ENCODE measurements at places on chromosomes 2 and 18.
A peak's percentile ranks its signal among the peaks of the same experiment; 100 is the strongest.

GRCh38 chr18:8639762-8640161 is 30.5 kb downstream of the RAB12 start:
- DNase-seq: no peak

GRCh38 chr18:13261661-13262357 is 43.2 kb downstream of the LDLRAD4 start:
- no peak for DNase-seq

- no peak for DNase-seq
Observed at GRCh38 chr2:215654148-215654819, 218.4 kb upstream of the FN1 start.

GRCh38 chr2:203799908-203800307 is 67.7 kb upstream of the CTLA4 start:
- no peak for DNase-seq

- no peak for DNase-seq
Observed at GRCh38 chr2:219995991-219996765, 368.7 kb downstream of the SLC4A3 start.

- DNase-seq: peak; percentile 8
Observed at GRCh38 chr2:142048581-142048980, 82.2 kb downstream of the LRP1B start.

DNA sequence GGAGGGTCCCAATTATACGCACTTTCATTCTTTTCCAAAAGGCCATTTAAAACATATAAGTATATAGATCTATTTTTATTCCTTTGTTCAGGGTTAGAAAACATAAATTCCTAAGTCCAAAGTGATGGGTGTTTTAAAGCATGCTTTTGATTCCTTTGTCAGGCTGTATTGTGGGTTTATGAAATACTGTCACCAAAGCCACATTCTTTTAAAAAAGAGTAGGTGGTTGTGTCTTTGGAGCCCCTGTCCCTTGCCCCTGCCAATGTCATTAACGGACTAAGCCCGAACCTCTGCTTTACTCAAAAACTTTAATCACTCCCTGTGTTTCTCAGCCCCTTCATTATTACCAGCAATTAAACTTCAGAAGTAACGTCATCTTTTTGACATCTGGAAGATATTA is 104.9 kb upstream of the APCDD1 start:
- DNase-seq: no peak

DNA sequence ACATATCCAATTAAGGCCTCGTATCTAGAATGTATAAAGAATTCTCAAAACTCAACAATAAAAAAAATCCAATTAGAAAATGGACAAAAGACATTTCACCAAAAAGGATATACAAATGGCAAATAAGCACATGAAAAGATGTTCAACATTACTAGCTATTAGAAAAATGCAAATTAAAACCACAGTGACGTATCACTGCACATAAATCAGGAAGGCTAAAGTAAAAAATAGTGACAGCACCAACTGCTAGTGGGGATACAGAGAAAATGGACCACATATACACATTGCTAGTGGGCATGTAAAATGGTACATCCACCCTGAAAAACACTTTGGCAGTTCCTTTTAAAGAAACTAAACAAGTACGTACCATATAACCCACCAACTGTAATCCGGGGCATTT is 59.7 kb downstream of the SMAD4 start:
- no peak for DNase-seq

DNA sequence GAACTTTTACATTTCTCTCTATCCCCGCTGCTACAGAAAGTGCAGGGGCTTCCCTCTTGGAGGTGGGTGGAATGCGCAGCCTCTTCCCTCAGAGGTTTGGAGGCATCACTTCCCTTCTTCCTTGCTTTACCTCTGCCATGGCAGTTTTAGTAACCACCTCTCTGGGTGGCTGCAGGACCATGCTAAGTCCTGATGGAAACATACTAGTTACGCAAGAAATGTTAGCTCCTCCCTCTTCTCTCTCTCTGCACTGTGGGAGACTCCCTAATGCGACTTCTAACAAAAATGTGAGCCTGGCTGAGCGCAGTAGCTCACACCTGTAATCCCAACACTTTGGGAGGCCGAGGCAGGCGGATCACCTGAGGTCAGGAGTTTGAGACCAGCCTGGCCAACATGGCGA is 116.8 kb upstream of the RAB6C start:
- DNase-seq: no peak

DNA sequence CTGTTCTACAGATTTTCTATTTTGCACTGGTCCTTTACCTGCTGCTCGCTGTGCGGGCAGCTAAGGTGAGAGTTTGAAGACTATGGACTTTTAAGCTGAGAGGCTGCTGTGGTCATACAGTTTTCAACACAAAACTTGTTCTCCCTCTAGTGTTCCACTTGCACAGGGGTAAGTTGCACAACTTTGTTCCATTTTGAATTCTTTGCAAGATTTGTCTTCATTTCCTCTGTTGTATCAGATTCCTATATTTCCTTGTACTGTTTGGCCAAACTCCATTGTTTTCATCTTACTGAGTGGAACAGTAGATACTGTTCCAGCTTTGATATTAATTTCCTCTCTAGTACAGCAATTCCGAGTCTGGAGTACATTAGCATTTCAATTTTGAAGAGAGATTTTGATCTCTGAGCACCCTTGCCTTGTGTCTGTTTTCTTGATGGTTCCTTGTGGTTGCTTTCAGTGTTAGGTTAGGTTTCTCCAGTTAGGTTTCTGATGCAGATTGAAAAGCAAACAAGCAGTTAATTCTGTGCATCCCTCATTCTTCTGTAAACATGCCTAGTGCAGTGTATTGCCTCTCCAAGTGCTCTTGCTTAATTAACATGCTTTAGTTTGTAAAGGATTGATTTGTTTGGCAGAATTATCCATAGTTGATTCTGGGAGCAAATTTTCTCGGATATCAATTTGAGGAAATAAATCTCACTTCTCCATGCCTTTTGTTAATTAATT is 188.8 kb downstream of the PTPRM start:
- DNase-seq: no peak

- DNase-seq: no peak
Observed at GRCh38 chr18:76468345-76469304, 26.4 kb downstream of the ZNF516 start.

DNA sequence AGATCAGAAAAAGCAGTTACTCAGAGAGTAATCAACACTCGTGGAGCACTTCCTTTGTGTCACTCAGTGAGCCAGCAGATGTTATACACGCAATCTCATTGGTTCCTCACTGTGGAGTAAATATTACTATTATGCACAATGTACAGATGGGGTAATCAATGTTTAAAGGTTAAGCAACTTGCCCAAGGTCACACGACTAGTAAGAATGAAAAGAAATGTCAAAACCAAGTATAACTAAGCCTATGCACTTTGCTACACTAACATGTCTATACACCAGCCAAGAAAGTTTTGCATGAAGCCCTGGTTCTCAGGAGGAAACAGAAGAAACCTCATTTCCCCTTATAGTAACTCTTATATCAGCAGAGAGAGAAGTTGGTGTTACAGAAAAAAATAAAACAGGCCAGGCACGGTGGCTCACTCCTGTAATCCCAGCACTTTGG is 5.4 kb downstream of the METTL21A start:
- DNase-seq: no peak

DNA sequence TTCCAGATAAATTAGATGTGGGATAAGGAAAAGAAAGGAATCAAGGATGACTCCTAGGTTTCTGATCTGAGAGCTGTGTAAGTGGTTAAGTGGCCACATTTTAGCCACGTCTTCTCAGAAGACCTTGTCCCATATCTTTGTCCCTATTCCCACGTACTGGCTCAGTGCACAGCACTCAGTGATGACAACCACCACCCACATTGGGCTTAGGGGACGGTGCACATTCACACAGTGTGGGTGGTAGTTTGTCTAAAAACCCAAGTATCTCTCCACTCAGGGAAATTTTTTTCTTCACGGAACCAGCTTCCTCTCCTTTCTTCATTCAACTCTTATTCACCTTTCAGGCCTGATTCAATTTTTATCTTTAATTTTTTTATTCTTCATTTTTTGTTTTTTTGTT is 30.6 kb upstream of the GCC2 start:
- no peak for DNase-seq

- no peak for DNase-seq
Observed at GRCh38 chr2:241842620-241843211, 16.0 kb downstream of the PDCD1 start.

DNA sequence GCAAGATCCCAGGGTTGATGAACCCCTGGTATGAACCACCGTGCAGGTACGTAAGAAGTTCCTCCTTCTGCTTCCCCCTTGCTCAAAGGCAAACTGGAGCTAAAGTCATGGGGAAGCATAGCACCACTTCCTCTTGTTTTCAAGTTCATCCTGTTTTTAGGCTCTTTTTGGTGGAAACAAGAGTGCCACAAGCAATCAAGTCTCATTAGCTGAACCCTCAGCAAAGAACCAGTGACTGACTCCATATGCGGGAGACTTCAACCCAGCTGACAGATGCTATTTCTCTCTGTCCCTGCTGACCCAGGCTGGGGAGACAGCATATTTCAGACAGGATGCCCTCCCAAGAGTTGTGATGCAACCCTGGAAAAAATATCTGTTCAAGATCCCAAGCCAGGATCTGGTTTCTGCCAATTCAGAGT is 47.7 kb downstream of the BCL2 start:
- no peak for DNase-seq

- no peak for DNase-seq
Observed at GRCh38 chr18:44876755-44877154, 196.1 kb downstream of the SETBP1 start.

- DNase-seq: no peak
Observed at GRCh38 chr2:70733646-70734180, 34.3 kb downstream of the ADD2 start.

- no peak for DNase-seq
Observed at GRCh38 chr2:66543257-66543767, 108.4 kb downstream of the MEIS1 start.

DNA sequence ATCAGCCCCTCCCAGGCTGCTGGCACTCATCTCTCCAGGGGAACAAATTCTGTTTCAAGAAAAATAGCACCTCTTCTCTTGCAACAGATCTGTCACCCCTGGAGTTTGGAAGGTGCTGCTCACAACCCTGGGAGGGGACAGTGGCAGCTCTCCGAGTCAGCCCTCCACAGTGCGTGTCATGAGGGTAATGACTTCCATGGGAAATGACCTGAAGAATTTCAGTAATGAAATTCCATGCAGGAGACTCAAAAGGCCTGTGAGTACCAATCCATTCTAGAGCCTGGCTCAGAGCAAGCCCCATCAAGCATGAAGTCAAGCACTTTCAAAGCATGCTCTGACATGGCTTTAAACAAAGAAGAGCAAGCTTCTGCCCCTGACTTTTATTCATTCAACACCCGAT is 276.3 kb upstream of the PARD3B start:
- no peak for DNase-seq

GRCh38 chr2:36785179-36785795 is 88.8 kb downstream of the VIT start:
- DNase-seq: no peak

- DNase-seq: no peak
Observed at GRCh38 chr2:226647621-226648518, 151.8 kb downstream of the IRS1 start.

- no peak for DNase-seq
Observed at GRCh38 chr18:68402784-68403183, 312.1 kb downstream of the TMX3 start.

GRCh38 chr2:55011831-55012671 is 38.2 kb downstream of the RTN4 start:
- DNase-seq: no peak

- DNase-seq: no peak
Observed at GRCh38 chr18:55878224-55878623, 290.2 kb upstream of the TCF4 start.

GRCh38 chr18:69162649-69163048 is 238.0 kb upstream of the DOK6 start:
- no peak for DNase-seq

DNA sequence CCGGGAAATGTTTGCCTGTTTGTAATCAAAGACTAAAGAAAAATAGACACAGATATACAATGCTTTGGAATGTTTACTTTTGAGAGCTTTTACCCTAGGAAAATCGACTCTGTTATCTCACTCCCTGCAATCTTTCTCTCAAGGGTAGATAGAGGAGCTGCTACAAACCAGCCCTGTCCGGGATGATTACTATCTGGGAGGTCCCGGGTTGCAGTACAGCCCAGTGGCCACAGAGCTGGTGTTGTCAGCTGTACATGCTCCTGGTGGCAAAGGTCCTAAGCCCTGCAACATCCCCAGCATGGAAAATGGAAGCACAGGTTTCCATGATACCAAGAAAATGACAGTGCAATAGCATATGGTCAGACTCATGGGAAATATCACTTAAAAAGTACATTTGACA is 570.5 kb upstream of the SOX11 start:
- no peak for DNase-seq

DNA sequence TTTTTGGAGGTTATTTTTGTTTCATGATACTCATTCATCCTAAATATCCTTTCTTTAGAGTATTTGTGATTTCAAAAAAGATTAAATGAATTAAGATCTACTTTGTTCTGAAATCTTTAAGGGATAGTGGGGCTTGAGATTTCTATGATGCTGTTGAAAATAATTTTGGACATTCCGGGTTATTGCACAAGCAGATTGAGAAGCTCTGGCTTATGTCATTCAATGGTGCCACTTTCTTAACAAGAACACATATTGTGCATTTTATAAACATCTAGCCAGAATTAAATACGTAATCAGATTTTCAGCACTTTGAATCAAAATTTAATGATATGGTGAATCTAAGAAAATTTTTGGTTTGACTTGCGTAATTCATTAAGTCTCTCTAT is 207.7 kb upstream of the COL3A1 start:
- DNase-seq: no peak

Measured in NCI-H446 (cell line).